ENCODE measurements at places on chromosomes 6 and 20. TPM values are rescaled to one million over a fixed set of nuclear protein-coding genes. Genes with fewer than 3 reads are reported as not detected.

The MMP24 gene
- 113 TPM for total RNA-seq

GRCh38 chr6:15715060-15715459 lies 52.2 kb upstream of the DTNBP1 start:
- no peak for DNase-seq

- DNase-seq: no peak
These were observed 40.6 kb upstream of the TPD52L1 start for GRCh38 chr6:125112934-125113333.

DNA sequence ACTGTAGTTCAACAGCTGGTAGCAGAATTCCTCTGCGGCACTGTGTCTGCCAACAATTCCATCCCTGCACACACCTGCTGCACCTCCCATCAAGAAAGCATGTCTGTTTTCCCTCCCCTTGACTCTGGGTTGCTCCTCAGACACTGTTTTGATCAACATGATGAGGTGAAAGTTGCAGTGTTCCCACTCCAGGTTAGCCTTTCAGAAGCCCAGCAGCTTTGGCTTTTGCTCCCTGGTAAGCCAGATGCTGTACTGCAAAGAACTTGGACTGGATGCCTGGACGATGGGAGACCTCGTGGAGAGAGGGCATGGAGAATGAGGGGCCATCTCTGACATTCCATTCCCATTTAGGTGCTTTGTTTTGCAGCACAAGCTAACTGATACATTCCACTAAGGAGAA lies 79.1 kb upstream of the MAFB start:
- no peak for DNase-seq

The SLC16A10 gene
- 3.7 TPM for total RNA-seq

Data from G401 (cell line).